Stimulated activated naive CD8-positive, alpha-beta T cell treated with anti-CD3 and anti-CD28 coated beads, Interleukin-15, Interleukin-2, amounts not matched to agents 100 U/mL and 50 U/mL, for 24 hours (primary cell): ENCODE measurements at places on chromosomes 3 and 15.

DNA sequence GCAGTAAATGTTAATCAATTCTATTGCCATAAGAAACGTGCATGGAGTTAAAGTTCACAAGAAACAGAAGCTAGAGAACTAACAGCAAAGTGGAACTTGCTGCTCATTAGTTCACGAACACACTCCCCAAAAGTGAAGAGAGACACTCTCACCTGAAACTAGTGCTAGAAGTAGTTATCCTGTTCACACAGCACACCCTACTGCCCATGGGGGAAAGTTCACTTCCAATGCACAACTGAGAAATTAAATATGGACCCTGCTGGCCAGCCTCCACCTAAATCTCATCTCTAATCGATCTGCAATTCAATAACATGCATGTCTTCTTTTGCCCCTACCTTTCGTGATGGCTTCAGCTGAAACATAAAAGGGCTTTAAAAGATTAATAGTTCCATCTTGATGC is 39.4 kb upstream of the FRMD4B start:
- peak; percentile 22 for DNase-seq

DNA sequence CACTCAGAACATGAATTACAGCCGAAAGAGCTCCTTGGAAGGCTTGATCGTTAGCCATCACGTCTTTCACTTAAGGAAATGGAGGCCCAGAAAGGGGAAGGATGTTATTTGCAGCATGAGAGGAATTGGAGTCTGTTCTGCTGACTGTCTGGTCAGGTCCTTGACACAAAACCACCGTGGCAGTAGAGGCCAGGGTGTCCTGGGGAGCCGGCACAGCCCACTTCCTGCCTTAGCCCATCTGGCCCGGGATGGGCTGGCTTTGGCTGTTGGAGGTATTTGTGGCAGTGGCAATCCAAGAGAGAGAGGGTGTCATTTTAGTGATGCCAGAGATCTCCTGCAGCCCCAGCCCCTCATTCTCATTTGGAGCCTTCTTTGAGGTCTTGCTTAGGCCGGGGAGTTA is 37.4 kb downstream of the ST6GAL1 start:
- no peak for DNase-seq

DNA sequence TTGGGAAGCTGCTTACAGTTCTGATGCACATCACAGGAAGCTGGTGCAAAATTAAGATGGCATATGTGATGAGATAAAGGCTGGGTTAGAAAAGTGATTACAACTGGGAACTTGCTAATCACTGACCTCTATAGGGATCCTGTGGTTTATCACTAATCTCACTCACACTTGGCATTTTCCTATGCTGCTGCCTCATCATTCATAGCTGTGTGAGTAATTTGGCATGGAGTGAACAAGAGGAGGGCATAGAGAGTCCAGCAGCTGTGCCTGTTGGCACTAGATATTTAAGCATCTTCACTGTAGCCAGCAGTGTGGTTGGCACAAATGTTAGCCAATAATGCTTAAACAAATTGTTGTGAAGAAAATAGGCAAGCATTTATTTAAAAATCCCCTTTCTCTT is 217.7 kb upstream of the CGNL1 start:
- DNase-seq, result no peak

GRCh38 chr15:77053709-77054108 is 17.2 kb downstream of the TSPAN3 start:
- DNase-seq, result no peak

- no peak for DNase-seq
These were observed 555.5 kb upstream of the CFAP20DC start for GRCh38 chr3:59605318-59605717.
